Spleen (tissue), 13 donors: ENCODE measurements at places on chromosomes 12 and 14.

GRCh38 chr14:62118461-62118860, 356.2 kb downstream of the SNAPC1 start:
- DNase-seq = no peak

DNA sequence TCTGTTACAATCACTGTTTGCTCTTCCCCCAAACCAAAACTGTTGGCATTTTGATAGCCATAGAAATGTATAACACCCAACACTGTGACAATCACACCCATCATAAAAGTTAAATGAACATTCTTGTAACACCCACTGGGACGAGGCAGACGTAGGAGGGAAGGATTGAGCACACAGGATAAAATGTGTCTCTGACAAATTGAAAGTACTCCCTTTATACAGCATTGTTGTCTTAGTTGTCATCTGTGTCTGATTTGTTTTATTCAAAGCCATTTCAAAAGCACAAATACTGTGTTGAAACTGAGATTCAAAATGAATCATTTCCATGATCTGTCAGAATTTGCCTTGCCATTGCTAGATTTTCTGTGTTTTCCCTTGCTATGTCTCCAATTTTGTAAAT, 436.3 kb downstream of the TMTC2 start:
- no peak for DNase-seq

GRCh38 chr14:69696204-69696527, 70.8 kb upstream of the SRSF5 start:
- no peak for DNase-seq

DNA sequence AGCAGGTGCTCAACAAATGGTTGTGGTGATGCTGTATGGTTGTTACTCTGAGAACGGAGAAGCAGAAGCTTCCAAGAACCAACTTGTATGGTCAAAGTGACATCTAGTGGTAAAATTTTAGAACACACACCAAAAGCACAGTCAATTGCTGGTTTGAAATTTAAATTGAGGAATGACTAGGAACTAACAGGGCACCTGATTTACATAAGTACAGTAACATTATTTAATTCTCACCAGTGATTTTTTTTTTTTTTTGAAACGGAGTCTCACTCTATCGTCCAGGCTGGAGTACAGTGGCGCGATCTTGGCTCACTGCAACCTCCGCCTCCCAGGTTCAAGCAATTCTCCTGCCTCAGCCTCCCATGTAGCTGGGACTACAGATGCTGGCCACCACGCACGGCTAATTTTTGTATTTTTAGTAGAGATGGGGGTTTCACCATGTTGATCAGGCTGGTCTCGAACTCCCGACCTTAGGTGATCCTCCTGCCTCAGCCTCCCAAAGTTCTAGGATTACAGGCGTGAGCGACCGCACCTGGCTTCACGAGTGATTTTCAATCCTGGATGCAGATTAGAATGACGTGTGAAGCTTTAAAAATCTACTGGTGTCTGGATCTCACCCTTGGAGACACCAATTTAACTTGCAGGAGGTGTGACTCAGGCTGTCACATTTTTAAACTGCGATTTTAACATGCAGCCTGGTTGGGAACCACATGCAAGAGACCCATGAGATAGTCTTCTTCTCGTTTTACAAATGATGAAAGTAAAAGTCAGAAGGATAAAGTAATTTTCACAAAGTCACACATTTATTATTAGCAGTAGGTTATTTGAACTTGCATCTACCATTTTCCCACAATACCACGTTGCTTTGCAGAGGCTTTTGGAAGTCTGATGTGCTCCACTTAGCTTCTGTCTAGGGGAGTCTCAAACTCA, 14.1 kb upstream of the NUMB start:
- DNase-seq = no peak

DNA sequence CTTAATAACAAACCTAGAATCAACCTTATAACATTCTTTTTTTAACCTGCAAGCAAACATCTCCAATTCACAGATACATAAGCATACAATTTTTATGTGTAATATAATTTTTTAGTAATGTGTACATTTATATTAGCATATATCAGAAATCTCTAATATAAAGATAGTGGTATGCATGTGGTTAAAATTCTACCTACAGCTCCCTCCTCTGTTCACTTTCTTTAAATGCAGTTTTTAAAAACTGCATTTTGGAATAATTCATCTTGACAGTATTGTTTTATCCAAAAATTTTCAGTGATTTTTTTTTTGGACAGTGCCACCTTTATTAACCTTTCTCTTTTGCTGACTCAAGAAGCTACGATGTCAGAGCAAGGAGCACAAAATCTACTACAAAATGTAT, 13.2 kb upstream of the RXYLT1 start:
- DNase-seq = no peak

- DNase-seq = no peak
Measured at GRCh38 chr12:18066666-18067065, 23.3 kb downstream of the RERGL start.

- no peak for DNase-seq
Measured at GRCh38 chr12:103827911-103828391, 13.1 kb downstream of the NT5DC3 start.

DNA sequence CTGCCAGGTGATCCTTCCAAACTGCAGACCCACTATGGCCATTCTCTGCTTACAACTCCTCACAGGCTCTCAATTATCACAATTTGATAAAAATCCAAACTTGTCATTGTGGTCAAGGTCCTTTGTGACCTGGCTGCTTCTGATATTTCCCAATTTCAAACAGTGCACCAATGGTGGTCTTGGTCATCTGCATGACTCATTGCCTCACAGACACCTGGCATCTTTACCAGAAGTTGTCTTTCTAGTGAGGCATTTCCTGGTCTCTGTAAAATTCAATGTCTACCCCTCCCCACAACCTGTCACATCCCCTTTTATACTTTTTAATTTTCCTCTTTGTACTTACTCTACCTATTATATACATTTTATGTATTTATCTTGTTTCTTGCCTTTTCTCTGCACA, 17.8 kb upstream of the PAPOLA start:
- DNase-seq = no peak

DNA sequence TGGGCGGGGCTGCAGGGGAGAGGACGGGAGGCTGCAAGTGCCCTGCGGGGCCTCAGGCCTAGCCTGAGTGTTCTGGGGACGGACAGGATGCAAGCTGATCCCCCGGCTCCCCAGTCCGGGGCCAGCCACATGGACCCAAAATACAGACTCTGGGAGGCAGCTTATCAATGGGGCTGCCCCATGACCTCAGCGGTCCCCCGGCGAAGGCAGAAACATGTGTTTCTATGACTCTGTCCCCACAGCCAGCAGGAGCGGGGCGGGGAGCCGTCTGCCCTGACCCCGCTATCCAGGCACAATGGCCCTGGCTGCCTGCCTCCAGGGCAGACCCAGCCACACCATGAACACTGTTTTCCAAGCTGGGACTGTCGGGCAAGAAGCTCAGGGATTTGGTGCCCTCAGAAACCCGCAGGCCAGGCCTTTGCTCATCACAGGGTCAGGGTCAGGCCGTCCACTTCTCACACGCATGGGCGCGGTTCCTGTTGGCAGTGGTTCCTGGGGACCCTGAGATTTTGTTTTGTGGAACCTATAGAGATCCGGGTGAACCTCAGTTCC, 75.0 kb downstream of the RFLNA start:
- DNase-seq = no peak

- no peak for DNase-seq
Measured at GRCh38 chr12:77845831-77846230, 15.1 kb downstream of the NAV3 start.

- DNase-seq = no peak
Measured at GRCh38 chr14:99461411-99462085, 19.1 kb downstream of the SETD3 start.

DNA sequence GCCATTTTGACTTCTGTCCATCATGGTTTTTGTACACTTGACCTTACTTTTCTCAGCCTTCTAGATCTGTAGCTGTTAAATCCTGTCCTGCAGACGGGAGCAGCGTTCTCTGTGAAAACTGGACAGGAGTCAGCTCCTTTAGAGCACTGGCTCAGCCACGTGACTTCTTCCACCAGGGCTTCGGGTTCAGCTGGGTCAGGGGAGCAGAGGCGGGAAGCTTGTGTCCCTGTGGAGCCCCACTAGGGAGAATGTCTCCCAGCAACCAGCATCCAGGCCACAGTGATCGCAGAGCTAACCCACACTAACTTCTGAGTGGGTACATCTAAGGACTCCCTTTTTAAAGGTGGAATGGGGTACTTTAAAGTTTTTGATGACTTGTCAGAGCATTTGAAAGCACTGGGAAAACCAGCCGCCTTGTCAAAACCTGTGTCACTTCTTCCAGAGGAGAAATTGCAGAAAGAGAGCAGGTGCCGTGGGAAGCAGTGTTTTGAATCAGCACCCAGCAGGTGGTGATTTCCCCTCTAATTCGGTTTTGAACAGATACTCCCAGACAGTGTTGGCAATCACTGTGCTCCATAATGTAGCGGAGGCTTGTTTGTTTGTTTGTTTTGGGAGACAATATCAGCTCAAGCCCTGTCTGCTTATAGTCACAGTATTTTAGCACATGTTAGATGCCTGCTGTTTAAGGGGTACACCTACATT, 17.9 kb downstream of the DERA start:
- no peak for DNase-seq
